ENCODE measurements at places on chromosomes 6 and 20.

DNA sequence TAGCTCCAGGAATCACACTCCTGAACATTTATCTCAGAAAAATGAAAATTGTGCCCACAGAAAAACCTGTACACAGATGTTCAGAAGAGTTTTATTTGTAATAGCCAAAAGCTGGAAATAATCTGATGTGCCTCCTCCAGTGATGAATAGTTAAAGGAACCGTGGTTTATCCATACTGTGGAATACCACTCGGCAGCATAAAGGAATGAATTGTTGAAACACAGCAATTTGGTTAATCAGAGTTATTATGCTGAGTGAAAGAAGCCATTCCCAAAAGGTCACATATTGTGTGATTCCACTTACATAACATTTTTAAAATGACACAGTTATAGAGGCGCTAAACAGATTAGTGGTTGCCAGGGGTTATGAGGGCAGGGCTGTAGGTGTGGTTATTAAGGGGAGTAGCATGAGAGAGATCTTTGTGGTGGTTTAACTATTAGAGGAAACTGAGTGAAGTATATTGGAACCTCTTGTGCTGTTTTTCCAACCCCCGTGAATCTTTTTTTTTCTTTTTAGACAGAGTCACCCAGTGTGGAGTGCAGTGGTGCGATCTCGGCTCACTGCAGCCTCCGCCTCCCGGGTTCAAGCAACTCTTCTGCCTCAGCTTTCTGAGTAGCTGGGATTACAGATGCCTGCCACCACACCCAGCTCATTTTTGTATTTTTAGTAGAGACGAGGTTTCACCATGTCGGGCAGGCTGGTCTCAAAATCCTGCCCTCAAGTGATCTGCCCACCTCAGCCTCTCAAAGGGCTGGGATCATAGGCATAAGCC is 26.2 kb downstream of the PSMF1 start:
- no peak for DNase-seq

DNA sequence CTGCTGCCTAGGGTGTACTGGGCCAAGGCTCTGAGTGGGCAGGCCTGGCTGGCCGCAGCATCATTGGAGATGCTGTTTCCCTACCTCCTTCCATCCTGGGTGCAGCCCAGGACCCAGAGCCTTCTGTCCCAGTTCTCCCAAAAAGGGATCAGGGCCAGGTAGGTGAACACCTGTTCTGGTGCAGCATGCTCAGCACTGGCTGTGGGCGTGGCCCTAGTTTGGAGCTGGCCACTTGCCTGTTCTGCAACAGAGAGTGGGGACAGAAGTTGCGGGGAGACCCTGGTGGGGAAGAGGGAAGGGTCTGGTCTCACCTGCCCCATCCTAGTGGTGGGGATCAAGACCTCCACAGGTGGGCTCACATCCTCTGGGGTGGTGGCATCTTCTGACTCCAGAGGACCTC is 1.4 kb upstream of the ARMC12 start:
- DNase-seq = no peak

DNA sequence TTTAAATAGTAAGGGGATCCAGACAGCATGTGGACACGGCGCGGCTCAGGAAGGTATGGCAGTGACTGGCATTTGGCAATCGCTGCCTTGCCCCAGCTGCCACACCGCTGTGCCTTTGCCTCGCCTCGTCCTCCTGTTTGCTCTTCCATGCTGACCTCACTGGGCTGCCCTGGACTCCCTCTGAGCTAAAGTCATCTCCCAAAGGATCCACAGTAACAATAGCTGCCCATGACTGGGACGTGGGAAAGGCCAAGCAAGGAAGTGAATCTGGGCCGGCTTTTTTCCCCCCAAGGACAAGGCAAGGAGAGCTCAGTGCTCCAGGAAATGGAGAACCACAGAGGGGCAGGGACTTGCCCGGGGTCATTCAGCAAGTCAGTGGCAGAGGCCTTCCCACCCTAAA is 48.1 kb downstream of the JPH2 start:
- no peak for DNase-seq

GRCh38 chr20:23412026-23412425 is 9.3 kb downstream of the NAPB start:
- no peak for DNase-seq

GRCh38 chr6:84333842-84334241 is 106.4 kb upstream of the CEP162 start:
- no peak for DNase-seq

DNA sequence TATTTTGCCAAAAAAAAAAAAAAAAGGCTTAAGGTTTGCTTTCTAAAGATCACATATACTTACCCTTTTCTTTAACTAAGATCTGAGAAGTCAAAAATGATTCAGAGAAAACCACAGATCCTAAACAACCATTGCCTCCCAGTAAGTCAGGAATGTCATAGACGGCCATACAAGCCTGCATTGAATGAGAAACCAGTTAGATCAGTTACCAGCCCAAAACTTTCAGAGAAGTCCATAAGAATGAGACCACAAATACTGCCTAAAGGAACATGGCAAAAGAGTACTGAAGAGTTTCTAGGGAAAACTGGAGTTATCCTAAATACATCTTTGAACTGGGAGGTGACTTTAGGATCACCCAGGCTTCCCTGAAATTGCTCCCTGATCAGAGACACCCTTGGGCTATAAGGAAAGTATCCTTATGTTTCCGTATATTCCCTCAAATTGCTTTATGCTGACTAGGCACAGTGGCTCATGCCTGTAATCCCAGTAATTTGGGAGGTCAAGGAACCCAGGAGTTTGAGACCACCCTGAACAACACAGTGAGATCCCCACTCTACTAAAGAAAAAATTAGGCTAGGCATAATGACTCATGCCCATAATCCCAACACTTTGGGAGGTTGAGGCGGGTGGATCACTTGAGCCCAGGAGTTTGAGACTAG is 79.4 kb upstream of the SLC4A11 start:
- DNase-seq = no peak

DNA sequence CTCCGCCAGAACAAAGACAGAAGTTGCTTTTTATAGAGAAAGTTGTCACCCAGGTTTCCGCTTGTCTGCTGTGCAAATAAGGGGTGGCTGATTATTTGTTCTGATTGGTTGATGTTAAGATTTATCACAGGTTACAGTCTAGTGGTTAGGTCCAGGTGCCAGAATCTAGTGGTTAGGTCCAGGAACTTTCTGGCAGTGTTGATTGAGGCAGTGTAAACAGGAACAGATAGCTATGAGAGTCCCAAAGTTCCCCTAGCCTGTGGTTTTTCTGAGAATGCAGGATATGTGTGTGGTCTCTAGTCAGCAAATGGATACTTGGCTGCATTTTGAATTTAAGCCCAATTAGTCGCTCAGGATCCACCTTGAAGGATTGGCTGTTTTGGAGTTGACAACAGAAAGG is 148.0 kb downstream of the TMEM200A start:
- DNase-seq = no peak

GRCh38 chr6:107444277-107444676 is 15.1 kb downstream of the PDSS2 start:
- DNase-seq = no peak

- no peak for DNase-seq
These were observed 9.5 kb upstream of the ATRN start for GRCh38 chr20:3461211-3461771.

- DNase-seq = no peak
These were observed 20.6 kb upstream of the FAM209A start for GRCh38 chr20:56503916-56504315.

GRCh38 chr6:119978274-119978889 is 628.8 kb upstream of the MAN1A1 start:
- DNase-seq = no peak

- no peak for DNase-seq
These were observed 420.9 kb downstream of the CDKAL1 start for GRCh38 chr6:20955131-20955530.

- no peak for DNase-seq
These were observed 20.7 kb downstream of the NDUFAF4 start for GRCh38 chr6:96876886-96877545.

- DNase-seq = no peak
These were observed 32.3 kb upstream of the AFDN start for GRCh38 chr6:167794161-167795157.

DNA sequence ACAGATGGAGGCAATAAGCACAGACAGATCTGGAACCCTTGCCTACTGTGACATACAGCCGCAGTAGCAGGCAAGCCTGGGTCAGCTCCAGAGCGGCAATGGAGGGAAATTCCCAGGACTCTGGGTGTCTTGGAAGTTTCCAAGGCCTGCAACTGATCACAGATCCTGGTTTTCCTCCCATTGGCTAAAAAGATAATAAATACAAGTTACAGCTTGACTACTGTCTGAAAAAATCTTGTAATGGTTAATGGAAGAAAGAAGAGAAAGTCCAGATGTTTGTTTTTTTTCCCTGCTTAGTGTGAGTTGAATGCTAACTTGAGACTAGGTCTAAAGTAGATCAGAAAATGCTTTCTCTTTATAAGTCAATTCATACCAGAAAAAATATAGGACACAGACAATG is 307.6 kb downstream of the ALDH8A1 start:
- no peak for DNase-seq

GRCh38 chr6:116461331-116461931 is at the start of gene CALHM6:
CALHM6 (plus strand) TSS chr6:116461375; CDS start chr6:116461930, 555 bp downstream.
- DNase-seq = no peak

DNA sequence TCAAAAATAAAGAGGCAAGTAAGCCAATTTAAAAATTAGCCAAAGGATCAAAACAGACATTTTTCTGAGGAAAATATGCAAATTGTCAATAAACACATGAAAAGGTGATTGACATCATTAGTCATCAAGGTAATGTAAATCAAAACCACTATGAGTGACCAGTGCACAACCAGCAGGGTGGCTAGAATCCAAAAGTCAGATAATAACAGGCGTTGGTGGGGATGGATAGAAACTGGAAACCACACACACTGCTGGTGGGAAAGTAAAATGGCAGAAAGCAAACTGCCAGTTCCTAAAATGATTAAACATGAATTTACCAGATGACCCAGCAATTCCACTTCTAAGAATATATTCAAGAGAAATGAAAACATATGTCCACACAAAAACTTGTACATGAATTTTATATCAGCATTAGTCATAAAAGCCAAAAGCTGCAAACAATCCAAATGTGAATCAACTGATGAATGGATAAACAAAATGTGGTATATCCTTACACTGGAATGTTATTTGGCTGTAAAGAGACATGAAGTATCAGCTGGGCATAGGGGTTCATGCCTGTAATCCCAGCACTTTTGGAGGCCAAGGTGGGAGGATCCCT is 74.8 kb upstream of the MBOAT1 start:
- no peak for DNase-seq

DNA sequence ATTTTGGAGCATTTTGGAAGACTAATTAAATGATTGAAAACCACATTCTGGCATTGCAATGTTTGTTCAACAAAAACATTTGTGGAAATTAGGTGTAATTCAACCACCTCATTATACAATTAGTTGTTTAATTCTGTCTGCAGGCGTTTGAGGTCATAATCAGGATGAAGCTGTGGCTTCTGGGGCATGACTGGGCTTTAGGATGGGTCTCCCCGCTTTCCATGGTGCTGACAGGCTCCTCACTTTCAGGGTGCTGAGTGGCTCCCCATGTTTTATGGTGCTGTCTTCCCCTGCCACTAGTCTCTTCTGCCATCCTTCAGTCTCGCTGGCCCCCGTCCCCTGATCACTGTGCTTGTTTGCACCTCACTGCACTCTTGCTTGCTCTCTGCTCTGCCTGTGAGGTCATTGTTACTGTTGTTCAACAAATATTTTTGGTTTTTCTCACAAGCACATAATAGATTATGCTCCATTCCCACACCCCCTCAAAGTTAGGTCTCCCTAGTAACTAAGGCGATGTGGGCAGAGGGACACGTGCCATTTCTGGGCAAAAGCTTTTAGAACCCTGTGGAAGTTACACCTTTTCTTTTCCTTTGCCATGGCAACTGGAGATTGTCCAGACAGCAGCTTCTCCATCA is 25.4 kb upstream of the ZNF831 start:
- DNase-seq = no peak

GRCh38 chr6:117232196-117232595 is 33.2 kb upstream of the VGLL2 start:
- DNase-seq = no peak

DNA sequence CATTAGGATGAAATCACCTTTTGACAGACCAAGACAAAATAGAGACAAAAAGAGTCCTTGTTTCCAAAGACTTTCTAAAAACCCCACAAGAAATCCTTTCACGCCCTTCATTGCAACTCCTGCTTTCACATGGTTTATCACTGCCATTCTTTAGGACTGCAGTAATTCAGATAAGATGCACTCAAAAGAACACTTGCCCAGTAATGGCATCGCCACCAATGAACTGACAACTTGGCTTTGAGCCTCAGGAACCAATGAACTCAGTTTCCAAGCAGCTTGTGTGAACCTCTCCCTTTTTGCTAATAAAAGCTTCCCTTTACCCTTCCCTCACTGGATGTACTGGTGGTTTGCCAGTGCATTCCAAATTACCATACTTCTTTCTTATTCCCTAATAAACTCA is 21.8 kb downstream of the OSTM1 start:
- no peak for DNase-seq

DNA sequence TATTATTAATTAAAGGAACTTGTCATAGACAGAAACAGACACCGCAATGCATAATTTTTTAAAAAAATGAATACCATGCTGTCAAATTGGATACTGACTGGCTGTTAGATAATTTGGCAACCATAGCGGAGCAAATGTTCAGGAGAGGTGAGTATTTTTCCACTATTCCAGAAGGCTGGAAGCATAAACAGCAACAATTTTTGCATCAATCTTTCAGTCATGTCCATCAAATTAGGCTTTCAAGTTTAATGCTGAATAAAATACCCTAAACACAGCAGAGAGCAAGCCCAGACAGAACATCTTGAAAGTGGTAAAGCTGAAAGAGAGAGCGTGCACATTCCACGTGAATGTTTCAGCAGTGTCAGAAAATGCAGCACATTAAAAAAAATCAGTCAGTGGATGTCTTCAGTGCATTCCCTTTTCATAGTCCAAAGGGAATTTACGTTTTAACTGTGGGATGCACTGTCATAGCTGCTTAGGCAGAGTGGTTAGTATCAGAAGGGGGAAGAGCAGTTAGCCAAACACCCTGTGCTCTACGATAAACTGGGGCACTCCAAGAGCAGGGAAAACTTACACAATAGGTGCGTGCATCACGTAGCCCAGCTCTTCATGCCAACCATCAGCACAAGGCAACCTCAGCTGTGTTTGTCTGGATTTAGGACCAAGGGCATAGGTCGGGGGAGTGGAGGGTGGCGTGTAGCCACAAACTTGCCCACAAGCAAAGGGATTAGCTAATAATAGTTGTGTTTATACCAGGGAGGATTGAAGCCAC is 116.2 kb upstream of the STMND1 start:
- DNase-seq = no peak

GRCh38 chr20:57581202-57582028 is 20.5 kb downstream of the PCK1 start:
- no peak for DNase-seq

- DNase-seq = no peak
These were observed 68.2 kb downstream of the PXDC1 start for GRCh38 chr6:3683331-3683730.

DNA sequence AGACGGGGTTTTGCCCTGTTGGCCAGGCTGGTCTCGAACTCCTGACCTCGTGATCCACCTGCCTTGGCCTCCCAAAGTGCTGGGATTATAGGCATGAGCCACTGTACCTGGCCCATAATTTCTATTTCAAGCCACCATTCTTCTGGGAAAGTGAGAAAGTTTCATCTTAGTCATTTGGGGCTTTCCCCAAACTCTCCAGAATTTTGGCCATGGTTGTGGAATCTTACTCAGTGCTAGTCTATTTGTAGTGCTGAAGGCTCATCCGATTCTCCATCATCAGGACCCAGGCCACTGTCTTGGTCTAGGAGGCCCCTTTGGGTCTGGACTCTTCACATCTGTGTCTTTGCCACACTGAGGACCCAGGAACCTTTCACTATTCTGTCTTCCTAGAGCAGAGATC is 164.9 kb downstream of the EYA2 start:
- no peak for DNase-seq

- no peak for DNase-seq
These were observed 35.3 kb downstream of the TOX2 start for GRCh38 chr20:43949741-43950618.

GRCh38 chr20:31494131-31494530 is 19.0 kb downstream of the REM1 start:
- DNase-seq = no peak
